ENCODE measurements at places on chromosomes 12 and 14. TPM values are rescaled to one million over a fixed set of nuclear protein-coding genes. Genes with fewer than 3 reads are reported as not detected.
A peak's percentile ranks its signal among the peaks of the same experiment; 100 is the strongest.

Gene RPGRIP1
- total RNA-seq, result not detected

Gene TM9SF1
- 35.2 TPM for total RNA-seq

Gene ENDOU
- not detected for total RNA-seq

Gene SERPINA12
- total RNA-seq, result not detected

Gene CYP27B1
- total RNA-seq, result 11.6 TPM

Gene PYGL
- total RNA-seq, result 173 TPM

DNA sequence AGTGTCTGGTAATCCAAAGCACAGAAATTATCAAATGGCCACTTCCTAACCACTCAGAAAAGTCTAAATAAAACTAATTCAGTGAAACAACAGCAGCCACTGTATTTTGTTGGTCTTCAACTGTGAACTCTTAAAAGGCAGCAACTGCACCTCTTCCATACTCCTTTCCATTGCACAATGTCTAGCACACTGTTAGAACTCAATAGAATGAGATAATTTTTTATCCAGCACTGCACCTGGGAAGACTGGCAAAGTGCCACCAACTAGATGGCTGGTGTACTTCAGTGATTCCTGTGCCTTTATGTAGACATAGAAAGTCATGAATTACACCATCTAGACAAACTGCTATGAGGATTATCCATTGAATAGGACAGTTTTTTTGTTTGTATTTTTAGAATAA, 26.2 kb downstream of the LGR5 start:
- DNase-seq, result no peak

DNA sequence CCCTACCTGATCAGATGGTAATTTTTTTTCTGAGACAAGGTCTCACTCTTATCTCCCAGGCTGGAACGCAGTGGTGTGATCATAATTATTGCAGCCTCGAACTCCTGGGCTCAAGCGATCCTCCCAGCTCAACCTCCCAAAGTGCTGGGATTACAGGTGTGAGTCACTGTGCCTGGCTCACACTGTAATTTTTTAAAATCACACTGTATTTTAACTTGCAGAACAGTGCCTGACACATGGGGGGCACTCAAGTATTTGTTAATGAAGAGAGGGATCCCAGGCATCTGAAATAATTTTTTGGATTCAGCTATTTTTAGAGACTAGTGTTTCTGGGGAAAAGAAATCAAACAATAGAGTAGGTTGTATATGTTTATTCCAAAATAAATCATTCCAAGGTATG, 21.7 kb downstream of the LIMA1 start:
- no peak for DNase-seq

GRCh38 chr14:69580009-69580577, 5.4 kb upstream of the CCDC177 start:
- peak; percentile 37 for DNase-seq

- DNase-seq, result no peak
These were observed 80.1 kb upstream of the DYNC1H1 start for GRCh38 chr14:101884089-101884933.

DNA sequence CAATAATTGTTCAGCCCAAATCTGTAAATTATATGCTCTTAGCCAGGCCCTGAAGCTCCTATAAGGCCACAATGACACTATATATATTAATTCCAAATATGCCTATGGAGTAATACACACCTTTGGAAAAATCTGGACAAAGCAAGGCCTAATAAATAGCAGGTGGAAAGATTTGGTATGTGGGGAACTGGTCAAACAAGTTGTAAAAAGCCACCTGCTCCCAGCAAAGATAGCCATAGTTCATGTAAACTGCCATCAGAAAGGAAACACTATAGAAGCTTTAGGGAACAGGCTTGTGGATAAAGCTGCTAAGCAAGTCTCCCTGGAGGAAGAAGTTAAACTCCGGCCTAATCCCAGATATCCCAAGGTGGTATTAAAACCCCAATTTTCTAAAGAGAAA, 29.7 kb downstream of the PRMT8 start:
- DNase-seq, result no peak

DNA sequence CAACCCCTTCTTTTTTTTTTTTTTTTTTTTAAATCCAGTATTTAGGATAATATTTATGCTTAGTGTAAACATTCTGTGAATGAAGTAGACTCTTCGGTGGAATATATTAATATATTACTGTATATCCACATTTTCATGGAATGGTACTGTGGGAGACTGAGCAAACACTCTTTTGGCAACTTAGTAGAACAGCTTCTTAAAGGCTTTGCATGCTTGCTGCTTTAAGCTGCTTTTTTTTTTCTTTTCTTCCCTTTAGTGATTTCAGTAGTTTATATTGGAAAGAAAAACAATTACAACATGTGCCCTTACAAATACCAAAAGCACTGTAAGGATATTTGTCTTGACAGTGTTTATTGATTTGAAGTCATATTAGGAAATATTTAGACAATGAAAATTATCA, 78.9 kb downstream of the AEBP2 start:
- no peak for DNase-seq

- no peak for DNase-seq
These were observed 10.1 kb upstream of the BDKRB1 start for GRCh38 chr14:96245710-96246538.

DNA sequence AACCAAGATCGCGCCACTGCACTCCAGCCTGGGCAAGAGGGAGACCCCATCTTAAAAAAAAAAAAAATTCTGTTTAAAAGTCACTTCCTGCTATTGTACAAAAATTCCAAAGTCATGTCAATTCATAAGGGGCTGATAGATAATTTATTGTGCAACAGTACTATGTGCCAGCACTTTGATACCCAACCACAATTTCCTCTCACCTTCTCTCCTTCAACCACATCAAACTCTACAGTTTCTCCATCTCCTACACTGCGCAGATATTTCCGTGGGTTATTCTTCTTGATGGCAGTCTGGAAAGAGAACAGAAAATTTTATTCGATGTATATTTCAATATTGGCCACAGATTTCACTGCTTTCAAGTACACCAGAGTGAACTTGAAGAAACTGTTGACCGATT, 7.6 kb downstream of the YBX3 start:
- DNase-seq, result no peak

DNA sequence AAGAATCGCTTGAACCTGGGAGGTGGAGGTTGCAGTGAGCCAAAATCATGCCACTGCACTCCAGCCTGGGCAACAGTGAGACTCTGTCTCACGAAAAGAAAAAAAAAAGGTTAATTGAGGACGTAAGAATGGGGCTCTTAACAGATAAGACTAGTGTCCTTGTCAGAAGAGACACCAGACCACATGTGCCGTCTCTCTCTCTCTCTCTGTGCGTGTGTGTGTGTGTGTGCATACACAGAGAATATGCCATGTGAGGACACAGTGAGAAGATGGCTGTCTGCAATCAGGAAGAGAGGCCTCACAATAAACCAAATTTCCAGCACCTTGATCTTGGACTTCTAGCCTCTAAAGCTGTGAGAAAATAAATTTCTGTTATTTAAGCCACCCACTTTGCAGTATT, 11.7 kb upstream of the ERC1 start:
- no peak for DNase-seq

- no peak for DNase-seq
These were observed 310.4 kb downstream of the KCNH5 start for GRCh38 chr14:62734831-62735230.

DNA sequence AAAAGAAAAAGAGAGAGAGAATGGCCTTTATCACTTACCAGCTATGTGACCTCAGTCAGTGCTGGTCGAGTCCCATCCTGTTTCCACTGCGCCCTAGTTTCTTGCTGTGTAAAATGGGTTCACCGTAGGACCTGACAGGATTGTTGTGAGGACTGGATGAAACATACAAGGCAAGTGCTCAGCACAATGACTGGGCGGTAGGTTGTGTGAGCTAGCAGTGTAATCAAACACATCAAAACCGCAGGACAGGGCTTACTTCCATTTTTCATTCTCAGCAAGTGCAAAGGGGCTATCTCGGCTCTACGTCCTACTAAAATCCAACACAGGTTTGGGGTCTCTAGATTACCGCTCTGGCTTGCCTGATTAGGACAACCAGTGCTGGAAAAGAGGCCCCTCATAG, 36.4 kb upstream of the ATXN2 start:
- no peak for DNase-seq

DNA sequence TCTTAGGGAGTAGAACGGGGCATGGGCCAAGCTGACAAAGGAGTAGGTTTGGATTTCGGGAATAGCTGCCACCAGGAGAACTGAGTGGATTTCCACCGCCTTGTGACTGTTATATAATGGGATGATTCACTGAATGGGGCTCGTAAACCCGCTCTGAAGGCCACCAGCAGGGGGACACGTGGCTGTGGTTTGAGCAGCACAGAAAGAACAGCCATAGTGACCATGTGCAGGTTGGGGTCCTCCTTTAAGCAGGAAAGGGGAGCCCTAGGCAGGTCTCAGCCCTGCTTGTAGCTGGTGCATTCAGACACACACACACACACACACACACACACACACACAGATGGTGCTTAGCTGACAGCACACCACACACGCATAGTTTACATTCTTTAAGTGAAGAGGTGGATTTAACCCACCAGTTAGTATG, 8.6 kb upstream of the ASB2 start:
- peak; percentile 60 for DNase-seq

DNA sequence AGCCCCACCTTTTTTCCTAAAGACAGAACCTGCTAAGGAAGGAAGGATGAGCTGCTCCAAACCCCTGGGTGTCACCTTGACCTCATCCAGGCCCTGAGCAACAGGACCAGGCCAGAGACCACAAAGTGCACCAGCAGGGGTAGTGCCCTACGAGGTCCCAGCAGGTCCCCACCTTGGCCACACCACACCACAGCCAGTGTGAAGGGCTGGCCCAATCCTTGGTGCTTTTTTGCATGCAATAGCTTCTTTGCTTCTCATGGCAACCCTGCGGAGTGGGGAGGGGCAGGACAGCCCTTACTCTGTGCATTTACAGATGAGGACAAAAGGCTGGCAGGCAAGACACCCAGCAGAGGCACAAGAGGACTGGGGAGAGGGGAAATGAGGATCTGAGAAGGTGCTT, 352.6 kb downstream of the BCL11B start:
- DNase-seq, result no peak

DNA sequence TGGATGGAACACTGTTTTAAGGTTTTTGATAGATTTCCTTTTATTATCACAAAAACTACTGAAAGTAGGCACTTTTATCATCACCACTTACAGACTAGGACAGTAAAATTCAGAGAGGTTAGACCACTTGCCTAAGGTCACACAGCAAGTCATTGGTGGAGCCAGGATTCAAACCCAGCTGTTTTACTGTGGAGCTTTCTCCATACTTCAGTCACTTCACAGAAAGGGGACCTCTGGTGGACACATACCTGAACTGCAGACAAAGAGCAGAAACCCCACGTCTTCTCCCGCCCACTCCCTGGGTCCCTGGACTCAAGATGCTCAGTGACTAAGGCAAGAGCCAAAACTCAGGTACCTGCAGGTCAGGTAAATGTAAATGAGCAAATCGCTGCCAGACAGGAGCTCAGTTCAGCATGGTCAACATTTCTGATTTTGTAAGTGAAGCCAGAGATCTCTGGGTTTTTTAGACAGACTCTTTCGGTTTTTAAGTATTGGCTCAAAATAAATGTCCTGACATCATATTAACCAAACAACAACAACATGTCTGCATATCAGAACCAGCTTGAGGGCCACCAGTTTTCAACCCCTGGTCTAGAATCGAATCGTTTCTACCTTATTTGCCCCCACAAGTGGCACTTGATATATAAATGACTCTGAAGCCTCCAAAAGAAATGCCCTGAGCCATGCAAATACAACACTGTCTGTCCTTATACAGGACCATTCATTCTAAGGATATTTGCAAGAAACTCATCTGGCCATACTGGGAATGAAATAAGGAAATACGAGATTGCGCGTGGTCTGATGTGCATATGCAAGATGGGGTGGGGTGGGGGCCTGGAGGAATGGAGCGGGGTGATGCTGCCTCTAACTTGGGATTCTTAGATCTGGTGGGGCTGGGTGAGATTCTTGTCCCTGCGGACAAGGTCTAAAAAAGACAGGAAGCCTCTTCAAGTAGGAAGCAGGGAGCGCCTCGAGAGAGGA, 110.9 kb downstream of the KSR2 start:
- no peak for DNase-seq

DNA sequence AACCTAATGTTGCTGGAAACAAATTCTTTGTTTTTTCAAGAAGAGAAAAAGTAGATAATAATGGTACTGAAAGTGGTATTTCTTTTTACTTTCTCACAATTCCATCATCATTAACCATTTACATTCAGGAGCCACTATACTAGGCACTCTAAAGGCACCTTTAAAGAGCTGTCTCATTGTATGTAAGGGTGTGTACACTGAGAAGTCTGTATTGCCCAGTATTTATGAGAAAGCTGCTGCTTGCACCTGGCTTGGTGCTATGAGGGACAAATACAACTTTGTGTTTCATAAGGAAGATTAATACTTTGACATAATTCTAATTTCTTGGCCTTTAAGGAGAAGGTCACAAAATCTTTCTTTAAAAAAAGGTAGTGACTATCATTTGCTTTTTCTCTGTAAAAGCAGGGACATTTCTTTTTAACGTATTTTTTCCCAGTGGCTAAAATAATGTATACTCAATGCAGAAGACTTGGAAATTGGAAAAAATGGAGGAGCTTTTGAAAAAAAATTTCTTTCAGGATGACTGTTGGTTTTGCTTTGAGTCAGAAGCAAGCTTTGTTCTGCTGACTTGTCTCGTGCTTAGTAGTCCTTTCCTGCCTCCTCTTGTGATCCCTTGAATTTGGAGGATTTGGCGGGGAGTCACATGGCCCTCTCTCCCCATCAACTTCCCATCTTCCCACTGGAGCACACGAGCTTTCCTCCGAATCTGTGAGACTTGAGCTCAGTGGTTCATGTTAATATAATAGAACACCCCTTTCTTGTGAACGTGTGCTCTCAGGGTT, 50.1 kb downstream of the RASSF3 start:
- DNase-seq, result no peak

DNA sequence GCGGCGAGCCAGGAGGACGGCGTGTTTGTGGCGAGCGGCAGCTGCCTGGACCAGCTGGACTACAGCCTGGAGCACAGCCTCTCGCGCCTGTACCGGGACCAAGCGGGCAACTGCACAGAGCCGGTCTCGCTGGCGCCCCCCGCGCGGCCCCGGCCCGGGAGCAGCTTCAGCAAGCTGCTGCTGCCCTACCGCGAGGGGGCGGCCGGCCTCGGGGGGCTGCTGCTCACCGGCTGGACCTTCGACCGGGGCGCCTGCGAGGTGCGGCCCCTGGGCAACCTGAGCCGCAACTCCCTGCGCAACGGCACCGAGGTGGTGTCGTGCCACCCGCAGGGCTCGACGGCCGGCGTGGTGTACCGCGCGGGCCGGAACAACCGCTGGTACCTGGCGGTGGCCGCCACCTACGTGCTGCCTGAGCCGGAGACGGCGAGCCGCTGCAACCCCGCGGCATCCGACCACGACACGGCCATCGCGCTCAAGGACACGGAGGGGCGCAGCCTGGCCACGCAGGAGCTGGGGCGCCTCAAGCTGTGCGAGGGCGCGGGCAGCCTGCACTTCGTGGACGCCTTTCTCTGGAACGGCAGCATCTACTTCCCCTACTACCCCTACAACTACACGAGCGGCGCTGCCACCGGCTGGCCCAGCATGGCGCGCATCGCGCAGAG, 873 bp downstream of the PLXNC1 start:
- no peak for DNase-seq
